ENCODE measurements at places on chromosomes 7 and 10.

GRCh38 chr7:375321-375831, 85.4 kb downstream of the FOXL3 start:
- H3K36me3 ChIP-seq: no peaks in the 10 kb centered on the region
- H3K4me3 ChIP-seq: no peak overlapping the region
- no peak for DNase-seq
- no peaks in the 10 kb centered on the region for H3K27me3 ChIP-seq
- no peak overlapping the region for H3K27ac ChIP-seq

DNA sequence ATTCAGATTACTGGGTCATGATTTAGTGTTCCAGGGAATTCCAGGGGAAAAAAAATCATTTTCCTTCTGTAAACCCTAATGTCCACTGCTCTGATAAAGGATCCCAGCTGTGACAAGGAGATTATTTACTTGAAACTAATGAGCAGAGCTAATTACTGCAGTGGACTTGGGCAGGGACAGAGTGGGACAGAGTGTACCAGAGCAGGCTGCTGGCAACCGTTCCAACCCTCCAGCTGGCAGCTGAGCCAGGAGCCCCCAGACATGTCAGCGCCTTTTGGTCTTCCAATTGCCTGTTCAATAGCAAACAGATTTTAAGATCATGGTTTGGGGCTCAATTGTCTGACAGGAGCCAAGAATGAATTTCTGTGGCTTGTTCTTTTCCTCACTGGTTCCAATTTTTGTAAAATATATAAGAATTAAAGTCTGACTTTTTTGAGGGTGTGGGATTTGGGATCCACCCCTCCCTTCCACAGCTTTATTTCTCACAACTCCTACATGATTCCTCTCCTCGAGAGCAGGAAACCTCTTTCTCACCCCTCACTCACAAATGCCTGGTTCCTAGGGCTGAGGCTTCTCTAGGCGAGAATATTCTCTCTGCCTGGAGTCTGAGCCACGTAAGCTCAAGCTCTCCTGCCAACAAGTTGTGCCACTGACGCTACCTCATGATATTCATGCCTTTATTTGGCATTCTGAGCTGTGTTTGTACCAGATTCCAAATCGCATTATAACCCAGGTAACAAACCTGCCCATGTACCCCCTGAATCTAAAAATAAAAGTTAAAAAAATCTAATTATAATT, 20.6 kb upstream of the FAM180A start:
- no peaks in the 10 kb centered on the region for H3K4me1 ChIP-seq
- DNase-seq: no peak
- no peak overlapping the region for H3K4me3 ChIP-seq
- no peaks in the 10 kb centered on the region for H3K36me3 ChIP-seq
- H3K27ac ChIP-seq: no peak overlapping the region

DNA sequence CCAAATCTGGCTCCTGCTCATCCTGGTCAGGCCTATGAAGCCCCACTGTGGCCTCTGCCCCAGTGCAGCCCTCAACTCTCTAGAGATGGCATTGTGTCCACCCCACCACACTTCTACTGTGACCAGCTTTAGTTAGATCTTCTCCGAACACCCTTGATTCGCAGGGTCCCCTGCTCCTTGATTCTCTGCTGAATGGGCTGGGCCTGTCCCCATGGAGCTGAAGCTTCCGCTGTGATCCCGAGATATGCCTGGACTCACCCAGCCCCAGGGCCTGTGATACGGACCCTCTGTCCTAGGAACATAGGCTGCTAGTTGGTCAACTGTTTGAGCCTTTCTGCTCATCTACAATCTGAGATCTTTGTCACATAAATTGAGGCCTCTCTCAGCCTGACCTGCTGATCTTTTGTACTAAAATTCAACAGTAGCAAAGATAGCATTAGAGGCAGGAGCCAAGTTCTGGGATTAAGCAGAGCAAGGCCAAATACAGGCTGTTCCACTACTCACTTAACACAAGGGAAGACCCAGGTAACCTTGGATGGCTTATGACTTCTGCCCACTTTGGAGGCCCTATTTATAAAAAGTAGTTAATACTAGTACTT, 6.5 kb upstream of the PPIF start:
- no peak overlapping the region for H3K27ac ChIP-seq
- DNase-seq: no peak
- no peaks in the 10 kb centered on the region for H3K36me3 ChIP-seq
- H3K4me3 ChIP-seq: no peak overlapping the region
- no peaks in the 10 kb centered on the region for H3K4me1 ChIP-seq
- no peaks in the 10 kb centered on the region for H3K27me3 ChIP-seq

DNA sequence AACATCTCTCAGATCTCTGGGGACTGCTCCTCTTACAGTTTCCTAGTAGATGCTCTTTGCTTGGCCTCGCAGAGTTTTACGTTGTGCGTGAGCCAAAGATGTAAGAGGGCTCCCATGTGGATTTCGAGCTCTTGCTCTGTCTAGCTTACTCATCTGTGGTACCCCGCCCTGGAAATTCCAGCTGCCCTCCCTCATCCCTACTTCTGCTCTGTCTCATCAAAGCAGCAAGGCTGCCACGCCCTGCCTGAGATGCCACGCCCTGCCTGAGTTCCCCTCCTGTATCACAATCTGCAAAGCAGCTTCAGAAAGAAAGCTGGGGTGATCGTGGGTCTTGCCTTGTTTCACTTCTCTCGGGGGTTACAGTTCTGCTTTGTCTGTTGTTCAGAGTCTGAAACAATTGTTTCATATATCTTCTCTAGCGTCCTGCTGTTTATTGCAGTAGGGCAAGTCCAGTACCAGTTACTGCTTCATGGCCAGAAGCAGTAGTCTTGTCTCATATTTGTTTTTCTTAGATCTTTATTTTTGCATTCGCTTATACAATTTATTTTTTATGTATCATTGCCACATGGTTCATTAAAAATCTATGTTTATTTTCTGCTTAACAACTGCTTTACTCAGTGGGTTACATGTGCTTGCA, 36.1 kb upstream of the CCNY start:
- H3K27me3 ChIP-seq: peaks cover 12% of the 10 kb centered on the region
- H3K4me1 ChIP-seq: no peaks in the 10 kb centered on the region
- H3K36me3 ChIP-seq: no peaks in the 10 kb centered on the region
- no peak overlapping the region for H3K4me3 ChIP-seq
- no peak overlapping the region for H3K27ac ChIP-seq

DNA sequence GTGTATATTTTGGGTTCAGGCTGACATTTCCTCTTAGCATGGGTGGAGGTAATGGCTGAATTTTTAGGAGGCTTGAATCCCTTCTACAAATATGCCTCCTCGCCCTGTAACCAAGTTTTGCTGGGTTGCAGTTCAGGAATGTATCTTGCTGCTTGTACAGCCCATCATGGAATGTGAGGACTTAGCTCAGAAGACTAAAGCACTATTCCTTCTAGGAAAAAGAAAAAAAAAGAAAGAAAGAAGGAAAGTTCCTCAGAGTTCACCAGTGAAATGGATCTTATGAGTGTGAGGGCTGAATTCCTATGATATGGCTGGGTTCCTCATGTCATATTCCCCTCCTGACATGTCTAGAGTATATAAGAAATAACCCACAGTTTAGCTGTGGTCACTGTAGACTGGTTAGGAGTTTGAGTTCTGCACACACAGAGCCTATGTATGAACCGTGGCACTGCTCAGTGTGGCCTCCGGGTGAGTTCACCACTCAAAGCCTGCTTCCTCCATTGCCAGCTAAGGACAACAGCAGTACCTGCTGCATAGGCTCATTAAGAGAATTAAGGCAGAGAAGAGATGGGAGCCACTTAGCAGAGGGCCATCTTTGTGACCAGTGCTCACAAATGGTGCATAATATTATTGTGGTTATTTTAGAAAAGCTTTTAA, 114.0 kb downstream of the TACC2 start:
- H3K4me1 ChIP-seq: no peaks in the 10 kb centered on the region
- H3K4me3 ChIP-seq: no peak overlapping the region
- H3K27me3 ChIP-seq: peaks cover 2% of the 10 kb centered on the region
- H3K36me3 ChIP-seq: no peaks in the 10 kb centered on the region
- H3K27ac ChIP-seq: no peak overlapping the region
- DNase-seq: no peak

DNA sequence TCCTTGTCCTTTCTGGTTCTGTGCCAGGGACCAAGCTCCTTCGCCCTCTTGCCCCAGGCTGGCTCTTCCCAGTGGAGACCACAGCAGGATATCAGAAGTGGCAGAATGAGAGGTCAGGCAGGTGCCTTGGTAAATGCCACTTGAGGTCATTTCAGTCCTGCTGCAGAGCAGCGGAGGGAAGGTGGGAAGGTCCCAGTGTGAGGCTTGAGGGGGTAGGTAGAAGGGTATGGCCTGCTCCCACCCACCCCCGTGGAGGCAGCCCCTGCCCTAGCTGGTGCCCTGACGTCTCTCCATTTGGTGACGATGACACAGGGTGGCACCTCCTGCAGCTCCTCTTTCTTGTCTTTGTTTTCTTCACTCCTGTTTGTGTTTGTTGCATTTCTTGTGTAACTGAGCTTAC, 538.8 kb downstream of the TCERG1L start:
- H3K27ac ChIP-seq: no peak overlapping the region
- no peak for DNase-seq
- no peak overlapping the region for H3K4me3 ChIP-seq
- no peaks in the 10 kb centered on the region for H3K4me1 ChIP-seq
- H3K36me3 ChIP-seq: no peaks in the 10 kb centered on the region
- H3K27me3 ChIP-seq: peaks cover 2% of the 10 kb centered on the region

DNA sequence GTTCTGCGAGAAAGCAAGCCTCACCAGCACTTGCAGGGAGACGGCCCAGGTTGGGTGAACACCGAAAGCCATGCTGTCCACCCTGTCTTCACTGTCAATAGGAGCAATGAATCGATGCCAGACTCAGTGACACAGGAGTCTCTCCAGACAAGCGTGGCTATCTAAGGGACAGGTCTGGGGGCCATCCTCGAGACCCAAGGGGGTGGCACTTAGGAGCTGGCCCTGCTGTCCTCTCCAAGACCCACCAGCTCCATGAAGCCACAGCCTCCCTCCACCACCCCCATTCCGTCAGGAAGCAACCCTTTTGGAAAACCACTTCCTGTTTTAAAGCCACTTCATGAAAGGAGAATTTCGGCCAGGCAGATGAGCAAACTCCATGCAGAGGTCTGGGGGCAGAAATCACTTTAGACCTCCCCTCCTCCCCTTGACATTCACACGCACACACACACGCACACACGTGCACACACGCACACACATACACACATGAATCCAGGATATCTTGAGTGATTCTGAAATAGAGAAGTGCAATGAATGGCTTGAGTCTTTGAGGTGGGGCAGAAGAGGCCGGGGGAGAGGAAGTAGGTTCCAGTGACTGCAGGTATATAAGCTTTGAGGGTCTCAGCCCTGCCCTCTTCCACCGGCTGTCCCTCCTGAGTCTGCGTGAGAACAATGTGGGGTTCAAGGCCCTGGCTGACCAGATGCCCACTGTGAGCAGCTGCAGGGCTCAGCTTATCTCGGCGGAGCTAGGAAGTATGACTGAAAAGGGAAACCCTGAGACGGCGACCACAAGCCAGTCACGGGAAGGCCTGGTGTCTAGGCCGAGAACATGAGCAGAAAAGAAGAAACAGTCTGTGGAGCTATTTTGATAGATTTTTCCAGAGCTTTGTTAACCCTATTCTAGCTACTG, 25.0 kb downstream of the RGS10 start:
- peaks cover 57% of the 10 kb centered on the region for H3K4me1 ChIP-seq
- H3K4me3 ChIP-seq: peak overlapping the region; percentile 51
- no peaks in the 10 kb centered on the region for H3K27me3 ChIP-seq

GRCh38 chr7:20713792-20714191, 72.9 kb downstream of the SP8 start:
- H3K27me3 ChIP-seq: no peaks in the 10 kb centered on the region
- no peaks in the 10 kb centered on the region for H3K36me3 ChIP-seq
- H3K4me1 ChIP-seq: no peaks in the 10 kb centered on the region

GRCh38 chr10:113555245-113555644, 2.4 kb downstream of the HABP2 start:
- peaks cover 24% of the 10 kb centered on the region for H3K27me3 ChIP-seq
- no peak for DNase-seq
- no peaks in the 10 kb centered on the region for H3K36me3 ChIP-seq
- H3K4me1 ChIP-seq: peaks cover 3% of the 10 kb centered on the region
- no peak overlapping the region for H3K27ac ChIP-seq
- no peak overlapping the region for H3K4me3 ChIP-seq

DNA sequence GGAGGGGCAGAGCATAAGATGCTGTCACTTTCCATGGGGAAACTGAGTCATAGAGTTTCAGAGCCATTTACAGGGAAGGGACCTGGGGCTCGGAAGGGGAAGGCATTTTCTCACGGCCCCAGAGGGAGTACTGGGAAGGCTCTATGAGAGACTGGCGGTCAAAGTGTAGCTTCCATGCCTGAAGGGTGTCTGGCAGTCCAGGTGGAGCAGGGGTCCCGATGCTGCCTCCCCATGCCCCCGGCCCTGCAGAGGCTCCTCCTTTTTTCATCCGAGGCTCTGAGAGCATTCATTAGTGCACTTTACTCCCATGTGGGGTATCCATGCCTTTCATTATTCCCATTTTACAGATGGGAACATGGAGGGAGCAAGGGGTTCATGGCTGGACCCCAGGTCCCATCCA, 27.9 kb upstream of the PCBD1 start:
- peaks cover 4% of the 10 kb centered on the region for H3K27me3 ChIP-seq
- no peaks in the 10 kb centered on the region for H3K36me3 ChIP-seq
- no peaks in the 10 kb centered on the region for H3K4me1 ChIP-seq
- no peak for DNase-seq
- H3K27ac ChIP-seq: no peak overlapping the region

DNA sequence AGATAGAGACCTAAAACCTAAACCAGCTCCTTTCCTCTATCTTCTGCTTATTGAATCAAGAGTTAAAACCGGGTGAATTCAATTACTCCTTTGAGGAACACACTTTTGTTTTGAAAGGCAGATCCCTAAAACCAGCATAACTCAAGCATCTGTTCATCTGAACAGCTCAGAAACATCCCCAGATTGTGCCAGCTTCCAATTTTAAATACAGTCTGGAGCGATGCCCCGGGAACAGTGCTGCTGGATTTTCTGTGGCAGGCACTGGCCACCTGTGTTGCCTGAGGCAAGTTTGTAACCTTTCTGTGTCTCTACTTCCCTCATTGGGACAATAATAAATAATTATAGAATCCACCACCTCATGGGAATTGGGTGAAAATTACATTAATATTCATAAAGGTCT, 281.4 kb upstream of the NFE2L3 start:
- no peaks in the 10 kb centered on the region for H3K36me3 ChIP-seq
- H3K27me3 ChIP-seq: peaks cover 43% of the 10 kb centered on the region
- no peak overlapping the region for H3K4me3 ChIP-seq

- H3K4me3 ChIP-seq: no peak overlapping the region
- no peaks in the 10 kb centered on the region for H3K27me3 ChIP-seq
- H3K27ac ChIP-seq: no peak overlapping the region
- no peaks in the 10 kb centered on the region for H3K36me3 ChIP-seq
- DNase-seq: no peak
Measured at GRCh38 chr10:116109481-116109880, 163.5 kb downstream of the GFRA1 start.

GRCh38 chr7:140754506-140754905, 58.0 kb downstream of the NDUFB2 start:
- no peaks in the 10 kb centered on the region for H3K27me3 ChIP-seq
- H3K4me1 ChIP-seq: no peaks in the 10 kb centered on the region
- H3K27ac ChIP-seq: no peak overlapping the region
- DNase-seq: no peak

DNA sequence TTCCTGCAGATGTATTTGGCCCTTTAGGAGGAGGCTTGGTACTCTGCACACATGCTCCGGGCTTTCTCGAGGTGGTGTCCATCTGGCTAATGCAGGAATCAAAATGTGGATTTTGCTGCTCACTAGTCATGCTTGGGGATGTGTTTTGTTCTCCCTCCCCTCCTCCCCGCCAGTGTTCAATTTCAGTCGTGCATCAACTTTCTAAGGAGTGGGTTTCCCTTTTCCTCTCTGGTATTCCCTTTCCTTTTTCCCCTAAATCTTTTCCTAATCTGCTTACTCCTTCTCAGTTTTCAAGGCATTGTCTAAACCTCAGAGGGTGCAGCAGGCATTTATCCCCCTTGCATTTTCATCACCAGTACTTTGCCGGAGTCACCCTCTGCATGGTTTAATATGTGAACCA, 201.8 kb downstream of the CCDC3 start:
- no peaks in the 10 kb centered on the region for H3K27me3 ChIP-seq
- H3K36me3 ChIP-seq: peaks cover 2% of the 10 kb centered on the region
- no peak for DNase-seq
- no peaks in the 10 kb centered on the region for H3K4me1 ChIP-seq
